ENCODE measurements at places on chromosomes 4 and X.

GRCh38 chr4:3706565-3707422 lies 59.4 kb upstream of the ADRA2C start:
- no peak for DNase-seq

DNA sequence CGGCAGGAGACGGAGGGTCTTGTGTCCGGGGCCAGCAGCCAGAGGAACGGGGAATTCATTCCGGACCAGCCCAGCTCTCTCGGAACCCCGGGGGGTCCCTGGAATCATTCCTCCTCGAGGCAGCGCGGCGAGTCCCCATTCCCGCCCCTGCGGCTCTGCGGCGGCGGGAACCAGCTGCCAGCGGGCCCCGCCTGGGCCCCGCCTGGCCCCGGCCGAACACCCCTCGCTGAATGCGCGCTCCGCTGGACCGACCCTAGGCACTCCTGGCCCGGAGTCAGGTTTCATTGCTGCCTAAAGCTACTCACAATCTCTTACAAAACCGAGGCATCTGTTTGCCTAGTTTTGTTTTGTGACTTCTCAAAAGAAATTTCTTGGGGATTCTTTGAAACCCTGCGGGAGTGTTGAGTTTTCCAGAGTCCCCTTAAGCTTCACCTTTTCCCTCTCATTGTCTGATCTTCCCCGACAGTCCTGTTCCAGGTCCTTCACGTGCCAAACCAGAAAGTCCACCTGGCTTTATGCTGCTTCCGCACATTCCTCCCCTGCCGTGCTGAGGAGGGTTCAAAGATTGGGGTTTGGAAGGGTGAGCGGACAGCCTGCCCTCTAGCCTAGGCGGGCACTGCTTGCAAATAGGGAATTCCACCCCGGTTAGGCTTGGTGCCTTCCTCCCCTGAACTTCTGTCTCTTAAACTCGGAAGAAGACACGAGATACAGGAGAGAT lies 789 bp downstream of the ARHGAP10 start:
- no peak for DNase-seq

DNA sequence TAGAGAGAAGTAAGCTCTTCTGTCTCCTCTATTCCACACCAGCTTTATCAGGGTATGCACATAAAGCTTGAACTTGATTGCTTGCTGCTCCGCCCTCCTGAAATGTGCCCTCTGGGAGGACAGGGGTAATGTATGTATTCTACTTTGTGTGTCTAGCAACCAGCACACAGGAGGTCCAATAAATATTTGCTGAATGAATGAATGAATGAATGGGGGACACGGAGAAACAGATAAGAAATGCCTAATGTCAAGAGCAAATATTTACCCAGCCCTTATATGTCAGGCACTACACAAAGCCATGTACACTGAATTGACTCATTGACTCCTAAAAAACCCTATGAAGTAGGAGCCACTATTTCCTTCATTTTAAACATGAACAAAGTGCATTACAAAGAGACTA lies 2.3 kb upstream of the MSL3 start:
- no peak for DNase-seq

GRCh38 chr4:111362941-111363361 lies 740.1 kb upstream of the PITX2 start:
- no peak for DNase-seq

DNA sequence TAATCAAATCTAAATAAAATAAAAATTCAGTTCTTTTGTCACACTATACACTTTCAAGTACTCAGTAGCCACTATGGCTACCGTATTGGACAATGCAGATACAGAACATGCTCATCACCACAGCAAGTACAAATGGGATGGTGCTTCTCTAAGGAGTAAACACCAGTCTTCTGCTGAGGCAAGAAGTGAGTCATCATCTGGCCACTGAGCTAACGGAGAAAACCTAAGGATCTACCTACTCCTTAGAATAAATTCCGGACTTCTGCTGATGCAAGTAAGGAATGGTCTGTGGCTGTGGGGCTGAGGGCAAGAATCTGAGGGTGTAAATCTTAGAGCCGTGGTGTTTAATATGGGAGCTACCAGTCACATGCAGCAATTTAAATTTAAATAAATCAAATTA lies 11.3 kb upstream of the RBMXL3 start:
- no peak for DNase-seq

DNA sequence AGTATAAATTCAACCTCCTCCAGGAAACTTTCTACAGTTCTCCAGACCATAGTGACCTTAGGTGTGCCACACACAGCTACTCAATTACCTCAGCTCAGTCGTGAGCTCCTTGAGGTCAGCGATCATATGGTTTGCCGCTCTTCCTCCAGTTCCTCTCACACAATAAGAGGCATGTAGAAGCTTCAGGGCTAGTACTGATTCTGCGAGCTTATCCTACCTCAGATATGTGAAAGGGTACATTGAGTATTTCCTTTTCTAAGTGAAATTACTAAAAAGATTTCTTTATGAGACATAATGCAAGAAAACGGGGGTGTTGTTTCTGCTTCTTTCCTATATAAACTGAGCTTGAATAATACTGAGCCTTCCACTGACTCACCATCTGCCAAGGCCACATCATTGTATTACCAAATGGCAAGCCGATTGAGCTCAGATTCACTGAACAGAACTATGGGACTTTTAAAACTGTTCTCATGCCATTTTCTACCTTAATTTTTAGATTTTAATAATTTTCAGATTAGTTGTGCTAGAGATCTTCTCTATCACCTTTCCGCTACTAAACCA lies 183.1 kb downstream of the HS6ST2 start:
- no peak for DNase-seq

DNA sequence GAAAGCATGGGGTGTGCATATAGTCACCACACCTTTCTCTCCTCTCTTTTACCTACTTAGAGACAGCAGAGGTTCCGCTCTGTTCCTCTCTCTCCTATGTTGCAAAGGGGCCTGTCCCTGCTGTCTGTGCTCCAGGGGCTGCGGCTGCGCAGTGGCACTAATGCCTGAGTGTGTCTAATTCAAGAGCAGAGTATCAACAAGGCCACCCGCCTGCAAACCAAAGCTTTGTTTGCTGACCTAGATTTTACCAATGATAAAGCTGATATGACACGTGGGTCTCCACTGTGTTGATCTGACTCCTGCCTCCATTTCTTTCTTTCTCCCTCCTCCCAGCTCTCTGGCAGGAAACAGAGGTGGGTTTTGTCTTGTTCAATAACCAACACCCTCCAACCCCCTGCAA lies 74.9 kb downstream of the NSG1 start:
- no peak for DNase-seq

All from SK-N-MC (cell line).